C1 segment of cervical spinal cord (tissue), 14 donors: ENCODE measurements at places on chromosomes 7 and 10.

- no peak for DNase-seq
Measured at GRCh38 chr10:83310688-83311087, 828.6 kb upstream of the GHITM start.

GRCh38 chr7:31051598-31052486 lies at the start of gene ADCYAP1R1:
ADCYAP1R1 (plus strand) TSS chr7:31052308; CDS start chr7:31063265, 10,957 bp downstream.
- peak; percentile 60 for DNase-seq

DNA sequence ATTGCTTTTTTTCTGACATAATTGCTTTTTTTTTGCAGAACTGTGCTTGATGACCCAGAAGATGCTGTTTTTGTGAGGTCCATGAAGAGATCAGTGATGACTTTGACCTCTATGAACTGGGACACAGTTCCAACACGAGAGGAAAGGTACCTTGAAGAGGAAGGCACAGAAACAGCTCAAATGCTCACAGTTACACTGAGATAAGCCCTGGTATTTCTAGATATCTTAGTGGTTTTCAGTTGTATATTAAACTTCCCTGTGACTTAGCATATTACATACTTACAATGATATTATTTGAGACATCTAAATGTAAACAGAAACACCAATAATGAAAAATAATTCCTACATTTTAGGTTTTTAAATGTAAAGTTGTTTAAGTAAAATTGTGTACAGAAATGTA lies 54.7 kb downstream of the LRRC72 start:
- no peak for DNase-seq

- DNase-seq: no peak
Measured at GRCh38 chr10:65861249-65861648, 1064.6 kb upstream of the LRRTM3 start.

DNA sequence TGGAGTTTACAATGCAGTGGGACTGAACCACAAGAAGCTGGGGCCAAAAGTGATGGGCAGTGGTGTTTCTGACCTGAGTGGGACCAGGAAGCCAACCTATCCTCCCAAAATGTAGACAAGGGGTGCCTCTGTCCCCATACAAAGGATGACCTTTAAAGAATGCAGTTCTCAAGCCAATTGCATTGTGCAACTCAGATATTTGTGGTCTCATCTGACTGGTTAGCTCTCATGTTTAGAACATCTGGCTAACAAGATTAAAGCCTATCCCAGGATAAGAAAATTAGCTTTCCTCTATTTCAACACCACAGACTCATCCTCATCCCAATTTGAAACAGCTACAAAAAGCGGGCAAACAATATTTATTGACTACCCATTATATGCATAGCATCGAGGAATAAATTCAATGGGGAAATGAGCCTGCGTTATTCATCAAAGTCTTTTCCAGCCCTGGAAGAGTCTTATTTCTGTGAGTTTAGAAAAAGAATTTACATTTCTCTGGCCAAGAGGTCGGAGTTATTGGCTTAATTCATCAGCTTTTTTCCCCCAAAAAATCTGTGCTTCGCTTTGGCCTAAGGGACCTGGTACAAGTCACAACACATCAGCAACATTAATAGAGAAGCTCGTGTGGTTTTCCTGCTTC lies 26.7 kb downstream of the ELMO1 start:
- no peak for DNase-seq

DNA sequence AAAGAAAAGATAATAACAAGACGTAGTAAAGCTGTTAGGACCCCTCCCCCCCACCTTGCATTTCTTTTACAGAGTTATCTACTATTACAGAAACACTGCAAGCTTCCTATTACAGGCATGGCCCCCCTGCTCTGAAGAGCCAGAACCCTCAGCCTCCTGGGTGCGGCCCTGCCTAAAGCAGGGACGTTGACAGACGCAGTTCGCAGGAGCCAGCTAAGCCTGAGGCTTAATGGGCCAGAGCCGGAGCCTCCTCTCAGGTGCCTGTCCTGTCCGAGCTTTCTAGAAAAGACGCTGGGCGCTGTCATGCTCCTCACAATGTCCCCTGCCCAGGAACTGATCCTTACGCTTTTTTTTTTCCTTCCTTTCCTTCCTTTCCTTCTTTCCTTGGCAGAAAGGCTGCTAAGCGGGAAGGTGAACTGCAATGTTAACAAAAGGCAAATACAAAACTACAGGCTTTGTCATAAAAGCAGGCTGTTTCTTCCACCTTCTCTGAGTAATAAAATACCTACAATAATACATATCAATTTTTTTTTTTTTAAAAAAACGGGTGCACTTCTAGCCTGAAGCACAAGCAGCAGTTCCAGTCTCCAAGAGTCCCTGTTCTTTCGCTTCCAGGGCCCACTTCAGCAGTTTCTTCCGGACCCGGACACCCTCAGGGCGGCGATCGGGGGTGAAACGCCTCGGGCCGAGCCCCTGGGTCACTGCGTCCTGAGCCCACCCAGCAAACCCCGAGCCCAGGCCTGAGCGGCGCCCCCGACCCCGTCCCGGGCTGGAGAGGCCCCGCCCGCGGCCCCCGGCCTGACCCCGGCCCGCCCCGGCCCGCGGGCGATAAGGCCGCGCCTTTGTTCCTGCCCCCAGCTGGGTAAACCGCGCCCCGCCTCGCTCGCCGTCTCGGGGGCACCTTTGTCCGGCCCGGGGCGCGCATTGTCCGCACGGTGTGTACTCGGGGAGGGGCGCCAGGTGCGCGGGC lies 11.2 kb downstream of the MNX1 start:
- DNase-seq: no peak

DNA sequence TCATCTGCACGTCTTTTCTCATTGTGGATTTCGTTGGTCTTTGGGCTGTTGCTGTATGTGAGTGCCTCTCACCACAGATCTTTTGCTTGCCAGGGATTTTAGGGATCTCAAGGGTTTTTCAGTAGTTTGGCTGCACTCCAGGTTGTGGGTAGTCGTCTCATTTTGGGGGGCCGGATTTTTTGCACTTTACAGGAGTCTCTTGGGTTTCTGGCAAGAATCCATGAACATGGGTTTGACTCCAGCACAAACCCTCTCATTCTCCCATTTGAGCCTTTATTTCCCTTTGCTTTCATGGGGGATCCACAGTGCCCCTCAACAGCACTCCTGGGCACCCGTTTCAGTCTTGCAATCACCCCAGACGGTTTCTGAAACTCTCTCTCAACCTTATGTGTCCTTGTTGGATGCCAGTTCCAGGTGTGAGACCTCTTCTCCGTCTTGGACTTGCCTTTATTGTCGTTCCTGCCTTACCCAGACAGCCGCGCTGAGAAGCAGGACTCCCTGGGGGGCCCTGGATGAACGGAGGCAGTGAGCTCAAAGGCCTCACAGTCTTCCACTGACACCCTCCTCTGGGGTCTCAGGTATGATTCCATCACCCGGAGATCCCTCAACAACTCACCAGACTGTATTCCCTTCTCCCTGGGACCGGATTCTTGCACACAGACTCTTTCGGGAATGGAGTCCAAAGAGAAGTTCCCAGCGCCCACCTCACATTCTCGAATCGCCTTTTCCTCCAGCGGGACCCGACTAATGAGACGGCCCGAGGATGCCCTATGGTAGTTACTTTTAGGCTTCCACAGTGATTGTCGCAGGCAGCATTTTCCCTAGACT lies 18.8 kb upstream of the ZNF273 start:
- no peak for DNase-seq

GRCh38 chr7:44045226-44046014 lies 918 bp downstream of the DBNL start:
- no peak for DNase-seq

DNA sequence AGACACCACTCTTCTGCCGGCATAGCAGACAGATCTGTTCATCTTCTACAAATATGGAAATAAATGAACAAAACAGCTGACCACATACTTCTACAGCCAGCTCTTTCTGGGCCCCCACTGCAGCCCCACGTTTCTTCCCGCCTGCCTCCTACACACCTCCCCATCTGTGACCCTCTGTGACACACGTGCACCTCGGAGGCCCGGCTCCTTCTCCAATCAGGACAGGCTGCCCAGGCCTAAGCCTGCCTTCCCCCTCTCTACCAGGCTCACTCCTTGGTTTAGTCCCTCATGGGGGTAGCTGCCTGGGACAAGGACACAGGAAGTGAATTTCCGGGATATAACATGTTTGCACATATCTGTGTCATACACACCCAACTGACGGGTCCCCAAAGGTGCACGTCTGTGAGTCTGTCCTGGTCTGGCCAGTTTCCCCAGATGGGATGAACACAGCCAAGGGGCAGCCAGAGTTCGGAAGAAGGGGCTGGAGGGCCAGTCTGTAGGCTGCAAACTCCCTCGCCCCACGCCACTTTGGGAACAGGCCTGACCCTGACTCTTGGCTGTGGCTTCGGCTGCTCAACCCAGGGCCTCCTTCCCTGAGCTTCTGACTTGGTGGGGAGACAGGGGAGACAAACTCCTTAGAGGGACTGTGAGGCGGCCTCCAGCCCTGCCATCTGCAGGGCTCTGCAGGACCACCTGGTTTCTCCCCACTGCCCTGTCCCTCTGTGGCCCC lies 30.3 kb downstream of the PITRM1 start:
- DNase-seq: no peak
